ENCODE measurements at places on chromosomes 2 and 18.

DNA sequence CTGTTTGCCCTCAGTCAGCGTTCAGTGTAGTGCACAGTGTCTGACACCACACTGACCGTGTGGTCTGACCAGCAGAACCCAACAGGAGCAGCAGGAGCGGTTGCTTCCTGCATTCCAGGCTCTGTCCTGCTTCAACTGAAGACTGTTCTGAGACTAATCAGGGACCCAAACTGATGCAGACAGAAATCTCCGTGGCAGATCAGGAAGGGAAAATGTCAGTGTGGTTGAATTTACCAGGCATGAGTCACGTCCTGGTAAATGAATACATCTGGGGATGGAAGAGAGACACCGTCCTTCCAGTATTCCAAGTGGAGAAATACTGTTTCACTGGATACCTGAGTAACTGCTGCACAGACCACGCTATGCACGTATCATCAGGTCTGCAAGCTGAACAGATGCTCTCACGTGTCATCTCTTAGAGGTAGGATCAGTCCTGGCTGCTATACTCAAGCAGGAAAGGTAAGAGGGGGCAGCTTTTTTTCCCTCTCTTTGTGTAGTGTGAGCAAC is 223.6 kb upstream of the EPAS1 start:
- DNase-seq = no peak

DNA sequence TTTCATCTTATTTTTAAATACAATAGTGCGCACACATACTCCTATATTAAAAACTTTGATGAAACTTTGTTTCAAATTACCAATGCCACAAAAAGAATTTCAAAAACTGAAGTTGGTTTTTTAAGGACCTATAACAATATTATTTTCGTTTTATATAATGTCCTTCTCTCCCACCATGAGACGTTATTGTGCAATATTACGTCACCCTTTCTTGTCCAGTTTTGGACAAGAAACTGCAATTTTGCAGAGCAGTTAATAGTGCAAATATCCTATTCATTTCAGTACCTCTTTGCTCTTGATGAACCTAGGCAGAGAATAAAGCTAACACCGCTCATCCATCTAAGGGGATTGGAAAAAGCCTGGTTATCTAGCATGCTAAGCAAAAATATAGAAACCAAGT is 9.7 kb upstream of the ZNF516 start:
- DNase-seq = no peak

DNA sequence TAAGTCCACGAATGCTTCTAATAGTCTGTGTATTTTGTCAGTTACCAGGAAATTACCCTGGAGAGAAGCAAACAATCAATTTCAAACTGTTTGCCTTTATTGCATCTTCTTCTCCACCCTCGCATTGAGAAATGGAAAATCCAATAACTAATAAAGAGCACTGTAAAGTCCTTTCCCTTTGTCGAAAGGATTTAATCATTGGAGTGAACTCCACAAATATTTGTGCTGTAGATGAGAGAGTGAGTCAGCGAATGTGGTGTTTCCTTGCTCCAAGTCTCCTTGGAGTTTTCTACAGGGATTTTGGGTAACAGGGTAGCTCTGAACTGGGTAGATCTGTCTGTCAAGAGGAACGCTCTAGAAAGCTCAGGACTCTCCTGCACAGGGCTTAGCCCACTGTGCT is 240.2 kb downstream of the KCNS3 start:
- no peak for DNase-seq

- peak; percentile 17 for DNase-seq
These were observed 1.2 kb downstream of the BMPR2 start for GRCh38 chr2:202377207-202377761.

DNA sequence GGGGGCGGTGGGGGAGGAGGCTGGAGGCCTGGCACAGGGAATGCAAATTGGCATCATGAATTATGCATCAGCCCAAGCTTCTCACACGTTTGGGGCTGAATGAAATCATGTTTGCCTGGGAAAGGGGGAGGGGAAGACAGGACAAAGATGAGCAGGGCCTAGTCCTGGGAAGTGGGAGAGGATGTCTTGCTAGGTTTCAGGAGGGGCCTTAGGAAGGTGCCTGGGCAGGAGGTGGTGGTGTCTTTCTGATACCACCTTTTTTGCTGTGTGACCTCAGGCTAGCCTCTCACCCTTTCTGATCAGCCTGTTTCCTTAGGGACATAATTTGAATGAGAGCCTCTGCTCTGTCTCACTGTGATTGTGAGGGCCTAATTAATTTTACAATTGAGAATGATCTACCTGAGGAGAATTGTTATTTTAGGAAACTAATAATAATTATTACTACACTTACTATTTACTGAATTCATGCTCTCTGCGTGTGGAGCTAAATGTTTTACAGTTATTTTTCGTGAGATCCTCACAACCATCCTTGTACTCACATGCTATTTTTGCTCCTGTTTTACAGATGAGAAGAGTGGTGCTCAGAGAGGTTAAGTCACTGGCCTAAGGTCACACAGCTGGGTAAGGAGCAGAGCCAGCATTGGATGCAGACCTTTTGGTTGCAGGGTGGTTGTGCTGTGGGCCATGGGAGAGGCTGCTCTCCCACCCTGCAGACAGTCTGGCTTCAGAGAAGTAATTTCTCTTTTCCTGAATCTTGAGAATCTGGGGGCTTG is 39.6 kb downstream of the INHBB start:
- DNase-seq = no peak
